Fibroblast of skin of back (primary cell): ENCODE measurements at places on chromosomes 2 and 18.
A peak's percentile ranks its signal among the peaks of the same experiment; 100 is the strongest.

- no peak for DNase-seq
Observed at GRCh38 chr2:11235583-11235982, 80.3 kb downstream of the SLC66A3 start.

GRCh38 chr2:65536596-65536995 lies 104.2 kb upstream of the SPRED2 start:
- DNase-seq = no peak

GRCh38 chr2:199606193-199606780 lies 148.5 kb upstream of the SATB2 start:
- no peak for DNase-seq

- peak; percentile 39 for DNase-seq
Observed at GRCh38 chr18:45719106-45719505, 4.9 kb upstream of the SLC14A1 start.

- DNase-seq = no peak
Observed at GRCh38 chr2:10883801-10884478, 27.8 kb upstream of the KCNF1 start.

DNA sequence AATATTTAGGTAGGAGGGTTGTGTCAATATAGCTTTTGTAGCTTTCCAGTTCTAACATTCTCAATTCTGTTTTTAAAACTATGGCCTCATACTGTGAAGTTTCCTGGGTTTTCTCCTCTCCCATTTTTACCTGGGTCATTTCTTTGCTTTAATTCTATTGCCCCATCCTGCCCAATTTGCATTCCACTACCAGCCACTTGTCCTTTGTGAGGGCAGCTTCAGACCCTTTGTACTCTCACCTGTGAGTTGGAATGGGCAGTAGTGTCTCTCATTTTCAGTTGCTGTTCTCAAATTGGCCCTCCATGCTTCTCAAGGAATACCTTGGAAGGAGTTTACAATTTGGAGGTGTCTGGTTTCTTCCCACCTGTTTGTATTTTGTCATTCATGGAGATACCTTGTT lies 108.4 kb downstream of the CAMKMT start:
- no peak for DNase-seq

GRCh38 chr2:207978177-207978948 lies 47.0 kb downstream of the PLEKHM3 start:
- DNase-seq = no peak

DNA sequence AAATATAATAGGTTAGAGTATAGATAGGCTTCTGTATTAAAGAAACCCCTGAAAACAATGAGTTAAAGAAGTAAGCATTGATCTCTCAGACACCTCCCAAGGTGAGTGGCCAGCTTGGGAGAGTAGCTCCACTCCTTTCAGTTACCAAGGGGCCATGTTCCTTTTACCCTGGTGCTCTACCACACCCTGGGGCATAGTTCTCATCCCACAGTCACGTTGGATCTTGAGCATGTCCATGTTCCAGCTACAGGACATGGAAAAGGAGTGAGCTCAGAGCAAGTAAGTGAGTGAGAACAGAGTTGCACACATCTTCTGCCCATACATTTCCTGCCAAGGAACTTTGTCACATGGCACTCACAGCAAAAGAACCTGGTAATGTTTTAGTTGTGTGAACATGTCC lies 325.9 kb upstream of the SLC39A10 start:
- no peak for DNase-seq

GRCh38 chr18:12630136-12630535 lies 27.8 kb downstream of the SPIRE1 start:
- DNase-seq = peak; percentile 66
